ENCODE measurements at places on chromosomes 16 and 17. TPM values are rescaled to one million over a fixed set of nuclear protein-coding genes. Genes with fewer than 3 reads are reported as not detected.

The CMIP gene
- 38.2 TPM for total RNA-seq

- no peaks in the 10 kb centered on the region for H3K36me3 ChIP-seq
- no peak overlapping the region for H3K27ac ChIP-seq
- H3K4me3 ChIP-seq: no peak overlapping the region
- H3K27me3 ChIP-seq: no peaks in the 10 kb centered on the region
These were observed 204.1 kb upstream of the NLRP1 start for GRCh38 chr17:5788266-5788900.

- no peaks in the 10 kb centered on the region for H3K36me3 ChIP-seq
- no peaks in the 10 kb centered on the region for H3K4me1 ChIP-seq
- H3K27me3 ChIP-seq: no peaks in the 10 kb centered on the region
- no peak overlapping the region for H3K4me3 ChIP-seq
- H3K27ac ChIP-seq: no peak overlapping the region
These were observed 245.6 kb upstream of the RBFOX1 start for GRCh38 chr16:7086822-7087616.

DNA sequence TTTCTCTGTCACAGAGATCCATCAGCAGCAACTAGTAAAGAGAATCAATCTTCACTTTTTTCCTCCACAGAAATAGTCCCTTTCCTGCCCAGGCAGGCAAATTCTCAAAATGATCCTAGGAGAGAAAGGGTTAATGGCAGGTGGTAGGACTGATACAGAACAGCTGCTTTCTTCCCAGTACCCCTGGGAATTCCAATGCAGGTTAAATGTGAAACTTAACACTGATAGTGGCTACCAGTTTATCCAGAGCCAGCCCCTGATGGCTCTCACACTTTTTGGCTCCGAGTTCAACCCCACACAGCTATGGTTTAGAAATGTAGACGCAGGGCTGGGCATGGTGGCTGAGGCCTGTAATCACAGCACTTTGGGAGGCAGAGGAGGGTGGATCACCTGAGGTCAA is 22.2 kb downstream of the MARVELD3 start:
- no peak for DNase-seq
- no peak overlapping the region for H3K27ac ChIP-seq
- H3K4me3 ChIP-seq: no peak overlapping the region
- H3K4me1 ChIP-seq: no peaks in the 10 kb centered on the region
- no peaks in the 10 kb centered on the region for H3K27me3 ChIP-seq

DNA sequence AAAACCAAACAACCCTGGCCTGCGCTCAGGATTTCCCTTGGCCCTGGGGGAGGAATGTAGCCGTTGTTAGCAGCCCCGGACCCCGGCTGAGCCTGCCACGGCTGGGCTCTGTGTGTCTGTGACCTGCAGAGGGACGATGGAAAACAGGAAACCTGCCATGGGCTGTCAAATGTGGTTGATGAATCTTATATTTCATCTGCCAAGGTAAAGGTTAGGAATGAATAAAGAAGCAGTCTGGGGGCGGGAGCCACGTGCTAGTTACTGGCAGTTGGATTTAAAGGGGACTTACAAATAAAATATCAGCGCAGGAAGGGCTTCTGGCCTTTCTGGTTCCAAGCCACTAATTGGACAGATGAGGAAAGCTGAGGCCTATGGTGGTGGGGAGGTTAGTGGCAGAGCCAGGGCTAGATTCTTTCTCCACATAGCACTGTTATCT is at the start of gene KRT23:
Gene KRT23, minus strand, starts transcription at position 263 of the 436 bp plus-strand sequence. CDS start 1,043 bp downstream, outside the sequence.
- no peak for DNase-seq
- no peaks in the 10 kb centered on the region for H3K36me3 ChIP-seq
- no peak within 1 kb of the TSS for H3K4me3 ChIP-seq
- no peak within 1 kb of the TSS for H3K27ac ChIP-seq
- no peaks in the 10 kb centered on the region for H3K4me1 ChIP-seq
- H3K27me3 ChIP-seq: no peaks in the 10 kb centered on the region

DNA sequence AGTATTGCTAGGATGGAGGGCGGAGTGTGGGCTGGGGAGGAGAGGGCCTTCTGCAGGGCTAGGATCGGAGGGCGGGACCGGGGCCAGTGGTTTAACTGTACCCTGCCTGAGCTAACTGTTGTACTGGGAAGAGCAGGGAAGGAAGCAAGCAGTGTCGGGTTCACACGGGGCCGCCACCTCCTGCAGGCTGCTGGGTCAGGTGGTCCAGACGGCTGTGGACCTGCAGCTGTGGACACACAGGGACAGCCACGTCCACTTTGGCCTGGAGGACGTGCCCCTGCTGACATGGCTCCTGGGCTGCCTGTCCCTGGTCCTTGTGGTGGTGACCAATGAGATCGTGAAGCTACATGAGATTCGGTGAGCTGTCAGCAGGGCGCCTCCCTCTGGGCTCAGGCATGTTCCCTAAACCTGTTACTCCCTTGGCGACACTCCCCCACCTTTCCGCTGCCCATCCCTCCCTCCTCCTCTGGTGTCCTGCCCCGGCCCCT is 16.6 kb downstream of the CASKIN2 start:
- no peaks in the 10 kb centered on the region for H3K27me3 ChIP-seq
- peaks cover 7% of the 10 kb centered on the region for H3K4me1 ChIP-seq
- no peak for DNase-seq
- H3K27ac ChIP-seq: no peak overlapping the region
- no peak overlapping the region for H3K4me3 ChIP-seq

GRCh38 chr16:1776991-1777374 is 4.0 kb upstream of the MRPS34 start:
- no peak overlapping the region for H3K4me3 ChIP-seq
- DNase-seq: no peak
- no peaks in the 10 kb centered on the region for H3K27me3 ChIP-seq
- no peaks in the 10 kb centered on the region for H3K36me3 ChIP-seq

GRCh38 chr16:47278306-47278970 is 134.7 kb upstream of the NETO2 start:
- H3K4me3 ChIP-seq: no peak overlapping the region
- DNase-seq: no peak
- no peaks in the 10 kb centered on the region for H3K27me3 ChIP-seq
- no peaks in the 10 kb centered on the region for H3K36me3 ChIP-seq
- no peaks in the 10 kb centered on the region for H3K4me1 ChIP-seq

DNA sequence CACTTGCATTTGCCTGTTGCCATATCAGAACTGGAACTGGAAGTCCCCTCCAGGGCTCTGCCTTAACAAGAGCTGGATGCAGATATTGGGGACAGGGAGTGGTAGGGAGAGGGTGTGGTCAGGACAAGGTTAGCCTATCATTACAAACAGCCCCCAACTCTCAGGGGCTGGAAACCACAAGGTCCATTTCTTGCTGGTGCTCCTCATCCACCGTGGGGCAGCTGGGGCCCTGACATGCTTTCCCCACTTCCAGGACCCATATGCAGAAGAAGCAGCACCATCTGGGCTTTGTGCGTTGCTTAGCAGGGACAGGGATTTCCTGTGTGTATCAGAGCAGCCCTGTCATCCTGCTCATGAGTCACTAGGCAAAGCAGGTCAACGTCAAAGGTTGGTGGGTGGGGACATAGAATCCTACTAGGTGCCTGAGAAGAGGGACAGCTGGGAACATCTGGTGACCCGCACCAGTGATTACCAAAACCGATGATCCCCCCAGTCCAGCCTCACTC is 26.9 kb downstream of the RGS9 start:
- no peaks in the 10 kb centered on the region for H3K36me3 ChIP-seq
- no peak overlapping the region for H3K4me3 ChIP-seq
- H3K27me3 ChIP-seq: no peaks in the 10 kb centered on the region
- no peak overlapping the region for H3K27ac ChIP-seq

The CPNE7 gene
- total RNA-seq: 4.3 TPM

- H3K4me3 ChIP-seq: no peak overlapping the region
- no peaks in the 10 kb centered on the region for H3K27me3 ChIP-seq
- DNase-seq: no peak
- H3K36me3 ChIP-seq: no peaks in the 10 kb centered on the region
- H3K27ac ChIP-seq: no peak overlapping the region
- no peaks in the 10 kb centered on the region for H3K4me1 ChIP-seq
These were observed 30.9 kb downstream of the OR1D5 start for GRCh38 chr17:3032258-3033247.

The FBXW10 gene
- not detected for total RNA-seq

DNA sequence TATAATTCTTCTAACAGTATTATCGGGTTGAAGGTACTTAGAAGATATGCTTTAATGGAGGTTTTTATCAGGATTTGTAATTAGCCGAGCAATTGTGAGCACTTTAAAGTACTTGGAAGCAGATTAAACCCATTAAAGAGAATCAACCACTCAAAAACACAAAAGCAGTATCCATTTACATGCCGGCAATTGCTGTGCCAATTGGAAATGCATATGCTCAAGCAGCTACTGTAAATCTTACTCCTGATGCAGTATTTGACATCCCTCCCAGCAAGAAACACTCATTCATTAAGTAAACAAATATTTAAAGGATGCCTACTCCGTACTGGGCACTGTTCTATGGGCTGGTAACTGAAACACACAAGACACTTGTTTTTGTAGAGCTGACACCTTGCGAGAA is 11.4 kb upstream of the CCL1 start:
- H3K27me3 ChIP-seq: no peaks in the 10 kb centered on the region
- no peak for DNase-seq
- H3K36me3 ChIP-seq: no peaks in the 10 kb centered on the region

- H3K27ac ChIP-seq: no peak overlapping the region
- H3K4me3 ChIP-seq: no peak overlapping the region
- DNase-seq: no peak
- H3K27me3 ChIP-seq: no peaks in the 10 kb centered on the region
- no peaks in the 10 kb centered on the region for H3K4me1 ChIP-seq
- no peaks in the 10 kb centered on the region for H3K36me3 ChIP-seq
These were observed 123.9 kb upstream of the ZFHX3 start for GRCh38 chr16:73171901-73172240.

DNA sequence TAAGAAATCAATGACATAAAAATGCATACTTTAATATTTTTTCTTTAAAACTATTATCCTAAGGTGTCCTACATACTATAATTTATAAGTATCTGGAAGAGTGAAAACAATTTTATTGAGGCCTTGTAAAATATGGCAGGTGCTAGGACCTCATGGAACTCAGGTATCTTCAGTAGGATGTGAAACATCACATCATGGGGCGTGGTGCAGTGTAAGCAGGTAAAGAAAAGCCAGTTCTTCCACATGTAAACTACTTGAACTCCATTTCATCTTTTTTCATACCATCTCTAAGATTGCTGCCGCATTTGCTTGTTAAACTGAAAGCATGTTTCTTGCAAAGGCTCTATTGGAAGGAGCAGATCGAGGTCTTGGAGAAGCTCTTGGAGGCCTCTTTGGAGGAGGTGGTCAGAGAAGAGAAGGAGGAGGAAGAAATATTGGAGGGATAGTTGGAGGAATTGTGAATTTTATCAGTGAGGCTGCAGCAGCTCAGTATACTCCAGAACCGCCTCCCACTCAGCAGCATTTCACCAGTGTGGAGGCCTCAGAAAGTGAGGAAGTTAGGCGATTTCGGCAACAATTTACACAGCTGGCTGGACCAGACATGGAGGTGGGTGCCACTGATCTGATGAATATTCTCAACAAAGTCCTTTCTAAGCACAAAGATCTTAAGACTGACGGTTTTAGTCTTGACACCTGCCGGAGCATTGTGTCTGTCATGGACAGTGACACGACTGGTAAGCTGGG is at the start of gene CAPNS2:
Gene CAPNS2, plus strand, starts transcription at position 253 of the 744 bp plus-strand sequence. Its CDS starts 73 bp downstream, at position 326.
- H3K4me3 ChIP-seq: no peak within 1 kb of the TSS
- no peaks in the 10 kb centered on the region for H3K27me3 ChIP-seq
- H3K4me1 ChIP-seq: no peaks in the 10 kb centered on the region
- no peak within 1 kb of the TSS for H3K27ac ChIP-seq
- H3K36me3 ChIP-seq: no peaks in the 10 kb centered on the region

The DNAH17 gene
- 0.25 TPM for total RNA-seq

GRCh38 chr17:31388770-31389656 is 2.5 kb upstream of the RAB11FIP4 start:
- H3K27ac ChIP-seq: no peak overlapping the region
- no peaks in the 10 kb centered on the region for H3K4me1 ChIP-seq
- no peak overlapping the region for H3K4me3 ChIP-seq
- no peaks in the 10 kb centered on the region for H3K27me3 ChIP-seq
- H3K36me3 ChIP-seq: no peaks in the 10 kb centered on the region

The CSF3 gene
- total RNA-seq: not detected

DNA sequence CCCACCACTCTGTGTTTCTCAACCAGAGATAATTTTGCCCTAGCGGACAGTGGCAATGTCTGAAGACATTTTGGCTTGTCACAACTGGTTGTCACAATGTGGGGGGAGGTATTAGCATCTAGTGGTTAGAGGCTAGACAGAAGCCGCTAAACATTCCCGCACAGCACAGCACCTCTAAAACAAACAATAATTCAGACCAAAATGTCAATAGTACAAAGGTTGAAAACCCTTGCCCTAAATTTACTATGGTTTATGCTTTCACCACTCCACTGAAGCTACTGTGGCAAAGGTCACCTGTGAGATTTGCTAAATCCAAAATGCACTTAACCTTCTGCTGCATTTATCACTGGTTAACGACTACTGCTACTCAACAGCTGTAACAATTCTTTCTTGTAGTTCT is 14.1 kb downstream of the NUP88 start:
- no peaks in the 10 kb centered on the region for H3K27me3 ChIP-seq
- no peak overlapping the region for H3K27ac ChIP-seq
- no peak for DNase-seq

- DNase-seq: no peak
- H3K4me1 ChIP-seq: no peaks in the 10 kb centered on the region
- no peaks in the 10 kb centered on the region for H3K36me3 ChIP-seq
- no peak overlapping the region for H3K4me3 ChIP-seq
- no peaks in the 10 kb centered on the region for H3K27me3 ChIP-seq
These were observed 382.0 kb upstream of the DYNLRB2 start for GRCh38 chr16:80158766-80159165.

DNA sequence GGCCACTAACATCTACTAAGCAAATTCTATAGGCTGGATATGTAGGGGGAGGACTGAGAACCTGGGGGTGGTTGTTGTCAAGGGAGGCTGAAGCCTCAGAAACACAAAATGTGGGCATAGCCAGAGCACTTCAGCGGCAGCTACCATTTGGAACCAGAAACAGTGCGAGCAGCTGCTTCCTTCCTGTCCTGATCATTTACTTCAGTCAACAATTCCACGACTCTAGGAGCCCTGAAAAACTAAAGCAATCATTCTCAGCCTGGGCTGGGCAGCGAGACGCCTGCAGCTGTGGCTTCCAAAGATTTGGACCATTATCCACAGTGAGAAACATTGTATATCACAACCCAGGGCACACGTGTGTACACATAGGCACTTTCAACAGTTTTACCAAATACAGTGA is 93.9 kb upstream of the WSCD1 start:
- H3K4me1 ChIP-seq: no peaks in the 10 kb centered on the region
- H3K27ac ChIP-seq: no peak overlapping the region
- DNase-seq: no peak
- H3K27me3 ChIP-seq: no peaks in the 10 kb centered on the region
- no peaks in the 10 kb centered on the region for H3K36me3 ChIP-seq

- peaks cover 12% of the 10 kb centered on the region for H3K36me3 ChIP-seq
- H3K27ac ChIP-seq: peak overlapping the region; percentile 87
- no peaks in the 10 kb centered on the region for H3K27me3 ChIP-seq
- peaks cover 68% of the 10 kb centered on the region for H3K4me1 ChIP-seq
- H3K4me3 ChIP-seq: peak overlapping the region; percentile 82
- DNase-seq: no peak
These were observed 1.9 kb downstream of the ORMDL3 start for GRCh38 chr17:39925282-39926134.

- H3K4me3 ChIP-seq: no peak overlapping the region
- peaks cover 14% of the 10 kb centered on the region for H3K4me1 ChIP-seq
- no peaks in the 10 kb centered on the region for H3K27me3 ChIP-seq
- DNase-seq: no peak
These were observed 19.5 kb downstream of the PLLP start for GRCh38 chr16:57264950-57265371.
